B cell (primary cell): ENCODE measurements at places on chromosomes 6 and 20. TPM values are rescaled to one million over a fixed set of nuclear protein-coding genes. Genes with fewer than 3 reads are reported as not detected.
A peak's percentile ranks its signal among the peaks of the same experiment; 100 is the strongest.

DNA sequence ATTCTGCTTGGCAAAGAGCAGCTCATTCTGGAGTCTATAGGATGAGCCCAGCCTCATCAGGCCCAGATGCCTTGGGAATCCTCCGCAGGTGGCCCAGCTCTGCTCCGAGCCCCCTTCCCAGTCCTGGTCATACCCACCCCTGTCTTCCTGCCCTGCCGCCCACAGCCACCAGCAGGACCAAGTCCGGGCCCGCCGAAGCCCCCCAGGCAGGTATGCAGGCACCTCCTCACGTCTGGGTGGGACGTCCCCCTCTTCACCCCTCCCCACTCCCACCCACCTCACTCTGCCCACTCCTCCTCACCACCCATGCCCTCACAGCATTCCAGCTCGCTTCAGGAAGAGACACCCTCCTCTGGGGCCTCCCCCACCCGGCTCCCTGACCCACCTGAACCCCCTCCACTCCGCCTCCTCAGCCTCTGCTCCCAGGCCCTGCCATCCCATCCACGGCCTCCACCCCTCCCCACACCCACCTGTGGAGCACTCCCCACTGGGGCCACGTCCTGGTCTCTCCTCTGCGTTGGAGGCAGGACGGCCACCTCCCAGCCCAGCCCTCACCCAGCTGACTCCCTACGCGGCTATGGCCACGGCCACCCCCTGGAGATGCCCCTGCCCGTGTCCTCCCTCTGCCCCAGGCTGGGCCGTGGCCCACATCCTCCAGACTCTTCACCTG is 43.4 kb downstream of the KCNQ2 start:
- no peaks in the 10 kb centered on the region for H3K36me3 ChIP-seq
- H3K27me3 ChIP-seq, result no peaks in the 10 kb centered on the region
- no peak for DNase-seq
- no peak overlapping the region for H3K4me3 ChIP-seq
- peaks cover 4% of the 10 kb centered on the region for H3K4me1 ChIP-seq

The KIF6 gene
- total RNA-seq, result not detected in 2 replicates

DNA sequence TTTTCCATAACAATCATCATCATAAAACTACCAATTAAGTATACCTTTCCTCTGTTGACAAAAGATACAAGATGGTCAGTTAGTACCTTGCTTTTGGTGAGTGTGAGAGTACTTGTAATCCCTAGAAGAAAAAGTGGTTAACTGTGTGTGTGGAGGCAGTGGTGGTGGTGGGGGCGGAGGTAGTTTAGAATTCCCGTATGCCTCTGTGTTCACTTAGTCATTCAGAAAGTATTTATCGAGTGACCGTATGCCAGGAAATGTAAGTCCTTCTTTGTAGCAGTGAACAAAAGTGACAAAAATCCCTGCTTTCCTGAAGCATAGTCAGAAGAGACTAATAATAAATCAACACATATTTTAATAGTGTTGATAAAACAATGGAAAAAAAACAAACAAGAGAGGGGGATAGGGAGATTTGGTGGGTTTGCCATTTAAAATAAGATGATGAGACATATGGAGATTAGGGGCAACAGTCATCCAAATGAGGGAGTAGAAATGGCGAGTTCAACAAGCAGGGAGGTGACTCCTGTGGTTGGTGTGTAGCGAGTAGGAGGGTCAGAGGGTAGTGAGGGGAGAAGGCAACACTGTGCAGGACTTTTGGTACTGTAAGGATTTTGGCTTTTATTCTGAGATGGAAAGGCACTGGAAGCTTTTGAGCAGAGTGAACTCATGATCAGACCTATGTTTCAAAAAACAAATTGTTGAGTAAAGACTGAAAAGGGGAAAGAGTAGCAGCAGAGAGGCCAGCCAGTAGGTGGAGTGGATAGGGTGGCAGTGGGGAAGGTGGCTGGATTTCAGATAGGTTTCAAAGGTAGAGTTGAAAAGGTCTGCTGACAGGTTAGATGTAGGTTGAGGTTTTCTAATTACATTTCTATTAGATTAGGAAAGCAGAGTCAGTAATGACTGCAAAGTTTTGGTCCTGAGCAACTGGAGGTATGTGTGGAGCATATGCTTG is 40.3 kb upstream of the SIM1 start:
- no peak overlapping the region for H3K27ac ChIP-seq
- no peak for DNase-seq
- no peaks in the 10 kb centered on the region for H3K4me1 ChIP-seq
- no peak overlapping the region for H3K4me3 ChIP-seq
- H3K27me3 ChIP-seq, result no peaks in the 10 kb centered on the region

- H3K27ac ChIP-seq, result no peak overlapping the region
- no peak for DNase-seq
- no peaks in the 10 kb centered on the region for H3K36me3 ChIP-seq
- no peak overlapping the region for H3K4me3 ChIP-seq
- H3K27me3 ChIP-seq, result no peaks in the 10 kb centered on the region
- H3K4me1 ChIP-seq, result no peaks in the 10 kb centered on the region
Measured at GRCh38 chr6:104519566-104519965, 340.2 kb downstream of the HACE1 start.

GRCh38 chr6:170596426-170596825 is 12.0 kb upstream of the PDCD2 start:
- no peak for DNase-seq
- no peaks in the 10 kb centered on the region for H3K4me1 ChIP-seq
- no peaks in the 10 kb centered on the region for H3K27me3 ChIP-seq
- no peak overlapping the region for H3K27ac ChIP-seq

DNA sequence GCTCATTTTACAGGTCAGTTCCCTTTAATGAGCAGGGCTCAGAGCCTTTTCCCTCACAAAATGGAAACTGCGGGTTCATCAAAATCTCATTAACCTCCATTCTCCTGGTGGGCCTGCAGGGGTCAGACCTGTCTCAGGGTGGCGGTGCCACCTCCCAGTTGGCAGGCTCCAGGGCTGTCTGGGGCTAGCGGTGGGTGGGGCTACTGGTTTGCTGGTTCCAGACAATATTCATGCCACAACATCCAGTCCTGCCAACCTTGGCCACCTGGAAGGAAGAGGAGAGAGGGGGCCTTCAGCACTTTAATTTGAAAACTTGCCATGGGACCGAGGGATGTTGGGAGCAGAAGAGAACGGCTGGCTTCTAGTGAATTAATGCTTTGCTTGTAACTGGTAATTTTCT is 41.9 kb upstream of the CTNNBL1 start:
- no peaks in the 10 kb centered on the region for H3K36me3 ChIP-seq
- no peak overlapping the region for H3K27ac ChIP-seq
- no peak overlapping the region for H3K4me3 ChIP-seq
- H3K4me1 ChIP-seq, result no peaks in the 10 kb centered on the region

DNA sequence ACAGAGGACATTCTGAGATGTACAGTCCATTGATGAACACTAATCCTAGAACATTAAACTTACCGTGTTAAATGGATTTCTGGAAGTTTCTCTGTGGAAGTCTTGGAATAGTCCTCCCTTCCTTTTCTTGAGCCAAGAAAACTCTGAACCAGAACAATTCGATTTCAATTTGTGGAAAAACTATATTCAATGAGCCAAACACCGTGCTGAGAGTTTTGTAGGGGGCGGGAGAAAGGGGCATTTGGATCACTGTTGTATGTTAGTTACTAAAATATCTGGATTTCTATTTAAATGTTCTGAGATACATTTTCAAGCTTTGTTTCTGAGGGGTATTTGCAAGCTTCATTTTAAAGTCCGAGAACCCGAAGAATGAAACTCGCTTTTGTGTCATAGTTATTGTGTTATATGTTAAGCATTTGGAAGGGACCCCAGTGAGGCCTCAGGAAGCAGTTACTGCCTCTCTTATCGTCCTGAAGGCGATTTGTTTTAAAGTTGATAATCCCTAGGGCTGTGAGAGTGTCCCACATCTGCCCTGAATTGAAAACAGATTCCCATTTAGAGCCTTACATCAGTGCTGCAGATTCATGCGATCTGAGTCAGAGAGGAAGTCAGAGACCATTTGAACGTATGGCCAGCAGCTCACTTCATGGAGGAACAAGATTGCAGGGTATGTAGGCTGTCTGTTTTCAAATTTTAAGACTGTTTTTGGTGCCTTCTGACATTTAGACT is 70.8 kb upstream of the SASH1 start:
- H3K36me3 ChIP-seq, result no peaks in the 10 kb centered on the region
- no peak overlapping the region for H3K27ac ChIP-seq
- no peaks in the 10 kb centered on the region for H3K27me3 ChIP-seq
- no peak for DNase-seq
- no peak overlapping the region for H3K4me3 ChIP-seq

The TCF15 gene
- total RNA-seq, result not detected in 2 replicates

- peak; percentile 10 for DNase-seq
- peaks cover 6% of the 10 kb centered on the region for H3K4me1 ChIP-seq
- H3K36me3 ChIP-seq, result no peaks in the 10 kb centered on the region
- H3K4me3 ChIP-seq, result no peak overlapping the region
Measured at GRCh38 chr20:53040693-53041589, 68.8 kb downstream of the TSHZ2 start.

DNA sequence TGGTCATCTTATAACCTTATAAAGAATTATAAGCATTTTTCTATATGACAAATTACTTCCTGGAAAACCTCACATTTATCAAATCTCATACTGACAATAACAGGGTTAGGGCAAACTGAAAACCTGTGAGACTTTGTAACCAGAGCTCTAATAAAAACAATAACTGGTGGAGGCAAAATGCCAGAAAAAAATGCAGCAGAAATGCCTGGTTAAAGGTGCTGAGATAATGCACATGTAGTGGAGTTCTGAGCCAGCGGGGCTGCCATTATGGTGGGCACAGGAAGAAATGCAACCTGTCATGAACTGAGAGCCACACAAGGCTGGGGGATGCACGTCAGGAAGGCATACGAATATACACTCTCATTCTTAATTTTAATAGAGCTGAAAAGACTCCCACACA is 53.0 kb downstream of the NCOA6 start:
- peaks cover 21% of the 10 kb centered on the region for H3K36me3 ChIP-seq
- H3K4me1 ChIP-seq, result no peaks in the 10 kb centered on the region
- no peak overlapping the region for H3K4me3 ChIP-seq
- no peaks in the 10 kb centered on the region for H3K27me3 ChIP-seq

DNA sequence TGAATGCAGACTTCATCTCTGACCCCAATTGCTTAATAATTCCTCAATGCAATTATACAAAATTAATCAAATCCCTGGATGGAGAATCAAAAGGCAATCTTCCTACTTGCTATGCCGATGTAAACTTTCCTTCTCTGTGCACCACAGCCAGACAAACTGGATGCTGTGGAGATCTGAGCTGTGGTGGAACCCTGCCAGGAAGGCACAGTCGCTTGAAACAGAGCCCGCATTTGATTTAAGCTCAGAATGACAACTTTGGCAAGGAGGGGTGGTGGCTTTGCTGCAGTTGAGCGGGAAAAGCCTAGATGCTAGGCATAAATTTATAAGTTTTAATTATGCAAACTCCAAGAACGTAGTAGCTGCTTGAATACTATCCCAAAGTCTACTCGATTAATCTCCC is 190.8 kb downstream of the MTFR2 start:
- no peaks in the 10 kb centered on the region for H3K27me3 ChIP-seq
- H3K4me3 ChIP-seq, result no peak overlapping the region
- no peak for DNase-seq
- no peaks in the 10 kb centered on the region for H3K36me3 ChIP-seq

The DPPA5 gene
- not detected in 2 replicates for total RNA-seq

DNA sequence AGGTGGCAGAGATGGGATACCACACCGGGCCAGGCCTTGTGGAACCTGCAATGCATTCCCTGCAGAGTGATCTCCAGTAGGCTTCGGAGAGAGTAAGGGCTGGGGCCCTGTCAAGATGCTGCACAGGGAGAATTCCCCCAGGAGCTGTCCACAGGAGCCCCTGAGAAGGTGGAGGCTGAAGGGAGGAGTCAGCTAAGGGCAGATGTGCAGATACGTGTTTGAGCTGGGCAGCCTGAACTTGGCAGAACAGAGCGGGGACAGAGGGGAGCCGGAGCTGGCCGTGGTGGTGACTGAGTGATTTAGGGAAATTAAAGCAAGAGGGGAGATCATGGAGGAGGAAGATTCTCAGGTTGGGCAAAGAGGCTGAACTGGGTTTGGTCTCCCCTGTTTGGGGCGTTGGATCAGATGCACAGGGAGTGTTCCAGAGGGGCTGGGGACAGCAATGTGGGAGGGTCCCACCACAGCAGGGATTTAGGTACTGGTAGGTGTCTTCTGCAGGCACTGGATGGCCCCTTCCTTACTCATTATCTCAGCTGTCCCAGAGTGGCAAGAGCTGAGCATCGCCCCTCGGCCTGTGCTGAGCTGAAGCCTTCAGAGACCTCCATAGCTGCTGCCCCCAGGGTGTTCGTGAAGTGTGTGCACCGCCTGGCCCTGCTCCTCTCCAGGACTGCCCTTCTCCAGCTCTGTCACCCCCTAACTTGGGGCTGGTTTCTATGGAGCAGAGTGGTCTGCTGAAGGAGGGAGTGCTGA is 3.8 kb upstream of the NCR2 start:
- H3K27me3 ChIP-seq, result no peaks in the 10 kb centered on the region
- no peak overlapping the region for H3K4me3 ChIP-seq
- DNase-seq, result no peak
- no peak overlapping the region for H3K27ac ChIP-seq
- peaks cover 36% of the 10 kb centered on the region for H3K4me1 ChIP-seq

- no peaks in the 10 kb centered on the region for H3K27me3 ChIP-seq
- peak; percentile 75 for DNase-seq
- H3K4me3 ChIP-seq, result peak overlapping the region; percentile 26
- peak overlapping the region; percentile 83 for H3K27ac ChIP-seq
Measured at GRCh38 chr6:90304308-90304707, 7.7 kb upstream of the BACH2 start.

The C6orf15 gene
- total RNA-seq, result not detected in 2 replicates

- H3K27me3 ChIP-seq, result peaks cover 6% of the 10 kb centered on the region
- no peak overlapping the region for H3K4me3 ChIP-seq
- H3K4me1 ChIP-seq, result peaks cover 9% of the 10 kb centered on the region
- peaks cover 3% of the 10 kb centered on the region for H3K36me3 ChIP-seq
Measured at GRCh38 chr6:37653933-37654565, 43.6 kb downstream of the MDGA1 start.

DNA sequence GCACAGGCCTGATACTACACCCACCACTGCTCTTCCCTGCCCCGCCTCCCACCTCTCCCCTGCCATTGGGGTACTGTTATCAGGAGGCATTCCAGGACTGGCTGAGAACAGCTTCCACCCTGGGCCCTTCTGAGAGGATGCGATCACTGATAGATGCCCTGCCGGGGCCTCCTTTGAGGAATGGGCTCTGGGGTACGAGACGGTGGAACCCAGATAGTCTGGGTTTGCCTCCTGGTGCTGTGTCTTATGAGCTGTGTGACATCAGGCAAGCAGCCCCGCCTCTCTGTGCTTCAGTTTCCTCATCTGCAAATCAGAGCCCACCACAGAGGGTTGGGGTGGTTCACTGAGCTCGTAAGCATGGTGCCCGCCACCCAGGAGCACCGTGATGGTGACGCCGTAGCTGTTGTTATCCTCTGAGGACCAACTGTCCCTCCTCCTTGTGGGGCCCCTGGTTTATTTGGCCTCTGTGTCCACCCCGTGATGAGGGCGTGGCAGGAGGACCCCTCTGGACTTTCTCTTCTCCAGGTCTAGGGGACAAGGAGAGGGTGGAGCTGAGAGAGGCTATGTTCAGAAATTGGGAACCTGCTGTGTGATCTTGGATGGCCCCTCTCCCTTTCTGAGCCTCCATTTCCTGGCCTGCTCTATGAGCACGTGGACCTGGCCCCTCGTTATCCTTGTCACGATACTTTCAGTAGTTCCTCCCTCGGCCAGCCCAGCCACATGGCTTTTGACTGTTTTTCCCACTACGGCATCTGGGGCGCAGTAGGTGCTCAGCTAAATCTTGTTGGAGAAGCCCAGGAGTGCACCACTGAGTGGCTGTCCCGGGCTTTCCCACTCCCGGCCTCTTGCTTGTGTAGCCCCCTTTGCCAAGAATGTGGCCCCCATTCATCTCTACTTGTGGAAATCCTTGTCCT is 18.3 kb downstream of the SRC start:
- H3K4me3 ChIP-seq, result no peak overlapping the region
- H3K27ac ChIP-seq, result no peak overlapping the region
- no peaks in the 10 kb centered on the region for H3K27me3 ChIP-seq
- DNase-seq, result no peak
- peaks cover 24% of the 10 kb centered on the region for H3K4me1 ChIP-seq
